Skin of body (tissue), 3 donors: ENCODE measurements at places on chromosomes 11 and 22. TPM values are rescaled to one million over a fixed set of nuclear protein-coding genes. Genes with fewer than 3 reads are reported as not detected.

POU2F3 gene
- total RNA-seq: 18.7 TPM

GSTT2B gene
- 0.89 TPM for total RNA-seq

INSC gene
- 2.3 TPM for total RNA-seq

POLR3H gene
- 7.8 TPM for total RNA-seq

CATSPERZ gene
- 0.39 TPM for total RNA-seq

OSBP2 gene
- 15.4 TPM for total RNA-seq

C11orf87 gene
- 0.69 TPM for total RNA-seq

OR51B5 gene
- total RNA-seq: 0.30 TPM

OR10A2 gene
- not detected for total RNA-seq

KRTAP5-6 gene
- total RNA-seq: not detected

UPK3A gene
- not detected for total RNA-seq
